ENCODE measurements at places on chromosomes 7 and 10.

DNA sequence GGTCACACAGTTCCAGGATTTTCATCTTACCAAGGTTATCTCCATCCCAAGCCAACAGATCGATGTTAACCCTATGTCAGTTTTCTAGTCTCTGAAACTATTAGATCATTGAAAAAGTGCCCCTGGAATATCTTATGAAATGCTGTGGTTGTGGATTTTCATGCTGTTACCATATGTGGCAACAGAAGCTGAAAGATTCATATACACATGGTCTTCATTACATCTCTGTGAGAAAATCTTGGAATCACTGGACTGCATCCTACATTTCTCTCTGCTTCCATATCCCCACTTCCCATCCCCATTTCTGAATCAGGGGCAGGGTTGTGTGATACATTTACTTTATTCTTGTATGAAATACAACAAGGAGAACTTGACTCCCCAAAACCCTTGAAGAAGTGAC is 146.1 kb downstream of the SLC16A9 start:
- DNase-seq: no peak

- no peak for DNase-seq
These were observed 782.7 kb downstream of the ANKRD7 start for GRCh38 chr7:119007236-119007635.

DNA sequence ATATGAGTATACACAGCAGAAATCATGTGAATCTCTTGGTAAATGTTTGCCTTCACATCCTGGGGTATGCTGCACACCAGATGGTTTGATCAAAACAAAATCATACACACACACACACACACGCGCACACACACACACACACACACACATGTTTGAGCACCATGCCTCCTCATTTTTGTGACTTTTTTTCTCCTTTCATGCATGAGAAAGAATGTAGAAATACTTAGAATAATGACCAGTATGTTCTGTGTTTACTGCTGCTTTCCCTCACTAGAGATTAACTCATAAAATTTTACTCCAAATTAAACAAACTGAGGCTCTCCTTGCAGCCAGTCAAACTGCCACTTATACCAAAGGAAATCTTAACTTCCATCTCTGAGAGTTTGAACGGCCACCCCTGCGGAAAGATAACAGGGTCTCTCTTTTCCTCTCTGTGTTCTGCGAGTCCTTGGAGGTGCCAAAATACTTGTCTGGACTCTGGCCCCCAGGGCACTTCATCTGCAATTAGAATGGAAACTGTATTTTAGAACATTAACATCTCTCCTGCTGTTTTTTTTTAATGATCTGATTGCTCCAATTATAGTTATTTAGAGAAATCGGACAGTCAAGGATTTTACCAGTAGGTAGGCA is 320.8 kb upstream of the NFE2L3 start:
- DNase-seq: no peak

GRCh38 chr7:12475362-12476063 is 71.8 kb upstream of the VWDE start:
- DNase-seq: no peak

GRCh38 chr10:10792681-10793080 is 225.0 kb upstream of the CELF2 start:
- no peak for DNase-seq

DNA sequence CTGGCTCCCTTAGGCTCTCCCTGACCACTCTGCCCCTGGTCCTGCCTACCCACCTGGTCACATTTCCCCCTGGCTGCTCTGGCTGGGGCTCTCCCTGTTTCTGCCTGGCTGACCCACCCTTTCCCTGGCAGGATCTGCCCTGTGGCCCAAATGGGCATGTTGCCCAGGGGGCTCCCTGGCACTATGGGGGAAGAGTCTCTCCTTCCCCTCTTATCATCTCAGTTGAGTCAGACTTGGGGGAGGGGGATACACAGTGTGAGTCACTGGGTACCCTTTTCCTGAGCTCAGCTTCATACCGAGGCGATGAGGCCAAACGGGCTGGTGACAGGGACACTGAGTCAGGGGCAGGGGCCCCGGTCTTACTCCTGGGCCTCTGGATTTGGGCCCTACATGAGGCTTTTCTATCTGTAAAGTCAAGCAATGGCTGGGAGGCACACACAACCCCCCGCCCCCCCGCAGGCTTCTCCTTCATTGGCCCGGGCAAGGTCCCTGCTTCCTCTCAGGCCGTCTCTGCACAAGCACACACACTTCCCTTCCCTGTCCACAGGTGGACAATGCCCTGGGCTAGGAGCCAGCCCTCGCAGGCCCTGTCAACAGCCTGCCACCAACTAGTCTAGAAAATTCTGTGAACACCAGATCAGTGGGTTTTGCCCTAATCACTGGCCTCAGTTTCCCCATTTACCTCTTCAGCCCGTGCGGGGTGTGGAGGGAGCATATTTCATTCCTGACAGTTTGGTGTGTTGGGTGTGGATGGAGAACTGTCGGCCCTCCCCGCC is 627 bp upstream of the FLNC start:
- no peak for DNase-seq

DNA sequence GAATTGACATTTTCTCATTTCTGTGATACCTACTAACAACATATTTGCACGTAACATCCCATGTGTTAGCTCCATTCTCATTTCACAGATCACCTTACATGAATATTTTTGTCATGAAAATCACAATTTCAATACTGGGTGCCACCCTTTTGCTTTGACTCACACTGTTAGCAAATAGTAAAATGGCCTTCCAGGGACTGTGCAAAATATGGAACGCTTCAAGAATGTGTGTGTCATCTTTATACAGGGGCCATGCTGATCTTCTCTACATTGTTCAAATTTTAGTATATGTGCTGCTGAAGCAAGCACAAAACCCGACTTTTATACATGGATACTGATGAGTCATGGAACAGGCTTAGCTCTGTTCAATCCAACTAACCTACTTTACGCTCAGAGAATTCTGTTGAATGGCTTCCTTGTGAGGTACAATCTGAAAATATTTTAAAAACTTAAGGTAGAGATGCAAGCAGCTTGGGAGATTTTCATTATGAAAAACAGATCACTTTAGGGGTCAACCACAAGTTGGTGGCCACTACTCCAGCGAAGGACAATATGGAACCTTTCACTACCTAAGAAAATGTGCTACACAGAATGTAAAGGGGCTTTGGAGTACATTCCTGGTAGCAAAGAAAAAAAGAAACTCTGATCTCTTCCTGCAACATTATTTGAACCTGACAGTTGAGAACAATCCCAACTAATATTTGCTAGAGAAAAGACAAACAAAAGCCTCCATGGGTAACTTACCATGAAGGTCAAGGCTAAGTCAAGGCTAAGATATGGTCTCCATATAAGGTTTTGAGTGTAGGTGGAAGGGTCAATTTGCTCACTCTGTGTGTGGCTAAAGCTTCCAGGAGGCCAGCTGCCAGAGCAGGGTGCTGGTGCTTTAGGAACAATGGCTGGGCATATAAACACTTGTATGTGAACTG is 11.9 kb downstream of the ANKRD26 start:
- no peak for DNase-seq

- DNase-seq: no peak
These were observed 153.6 kb downstream of the HDAC9 start for GRCh38 chr7:18648849-18649758.

- no peak for DNase-seq
These were observed 59.6 kb downstream of the PKD1L1 start for GRCh38 chr7:47888371-47889265.

DNA sequence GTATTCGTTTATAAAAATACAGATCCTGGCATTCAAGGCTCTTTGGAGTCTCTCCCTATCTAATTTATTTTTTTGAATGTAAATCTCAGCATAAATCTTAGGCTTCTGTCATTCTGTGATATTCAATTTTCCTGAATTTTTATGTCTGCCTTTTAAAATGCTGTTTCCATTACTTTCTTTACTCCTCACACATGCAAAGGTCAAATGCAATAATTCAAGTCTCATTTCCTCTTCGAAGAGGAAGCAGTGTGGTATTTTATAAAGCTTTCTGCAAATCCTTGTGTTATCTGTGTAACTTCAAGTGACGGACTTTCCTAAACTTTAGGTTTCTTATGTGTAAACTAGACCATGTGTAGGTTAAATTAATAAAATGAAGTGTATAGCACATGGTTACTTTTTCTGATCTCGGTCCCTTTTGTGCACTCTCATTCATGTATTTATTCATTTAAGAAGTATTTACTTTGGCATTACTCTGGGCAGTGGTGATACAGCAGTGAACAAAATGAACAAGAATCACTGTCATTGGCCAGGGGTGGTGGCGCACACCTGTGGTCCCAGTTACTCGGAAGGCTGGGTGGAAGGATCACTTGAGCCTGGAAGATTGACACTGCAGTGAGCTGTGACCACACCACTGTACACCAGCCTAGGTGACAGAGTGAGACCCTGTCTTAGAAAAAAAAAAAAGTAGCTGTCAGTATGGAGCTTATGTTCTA is 332.2 kb downstream of the EXOC4 start:
- no peak for DNase-seq

- DNase-seq: no peak
These were observed 82.1 kb downstream of the USP6NL start for GRCh38 chr10:11529276-11529903.

DNA sequence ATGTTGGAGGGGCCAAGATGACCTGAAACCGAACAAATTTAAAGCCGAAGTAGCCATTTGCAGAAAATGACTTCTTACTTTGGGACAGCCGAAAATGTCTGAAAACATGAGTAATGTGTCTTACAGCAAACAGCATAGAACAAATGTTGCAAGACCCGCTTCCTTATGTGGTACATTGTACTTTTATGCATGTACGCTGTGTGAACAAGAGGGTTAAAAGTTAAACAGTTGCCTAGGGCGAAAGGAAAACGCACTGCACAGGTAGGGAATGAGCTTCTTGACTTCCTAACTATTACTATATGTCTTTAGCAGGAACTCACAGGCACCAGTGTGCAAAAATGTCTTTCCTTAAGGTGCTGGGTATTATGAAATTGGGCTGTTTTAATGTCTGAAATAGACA is 303.5 kb upstream of the MGMT start:
- no peak for DNase-seq

DNA sequence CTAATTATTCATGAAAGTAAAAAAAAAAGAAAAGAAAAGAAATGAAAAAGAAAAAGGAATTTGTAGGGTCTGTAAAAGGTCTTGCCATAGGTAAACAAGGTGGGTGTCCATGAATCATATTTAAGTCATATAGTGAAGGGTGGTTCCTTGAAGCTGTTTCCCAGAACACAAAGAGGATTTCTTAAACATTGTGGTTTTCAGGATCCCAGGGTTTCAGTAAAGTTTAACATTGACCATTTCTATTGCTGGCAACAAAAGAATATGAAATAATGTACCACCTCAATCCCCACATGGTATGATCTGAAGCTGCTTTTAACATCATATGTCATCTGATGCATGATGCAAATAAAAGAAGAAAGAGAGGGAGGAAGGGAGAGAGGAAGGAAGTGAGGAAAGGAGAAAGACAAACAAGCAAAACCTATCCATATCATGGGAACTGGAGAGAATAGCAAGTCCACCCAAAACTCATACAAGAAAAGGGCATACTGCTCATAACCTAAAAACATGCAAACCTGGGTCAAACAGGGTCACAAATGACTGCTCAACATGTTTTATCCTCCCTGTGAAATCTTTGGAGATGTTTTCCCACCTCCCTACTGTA is 663.5 kb downstream of the SORCS1 start:
- no peak for DNase-seq

DNA sequence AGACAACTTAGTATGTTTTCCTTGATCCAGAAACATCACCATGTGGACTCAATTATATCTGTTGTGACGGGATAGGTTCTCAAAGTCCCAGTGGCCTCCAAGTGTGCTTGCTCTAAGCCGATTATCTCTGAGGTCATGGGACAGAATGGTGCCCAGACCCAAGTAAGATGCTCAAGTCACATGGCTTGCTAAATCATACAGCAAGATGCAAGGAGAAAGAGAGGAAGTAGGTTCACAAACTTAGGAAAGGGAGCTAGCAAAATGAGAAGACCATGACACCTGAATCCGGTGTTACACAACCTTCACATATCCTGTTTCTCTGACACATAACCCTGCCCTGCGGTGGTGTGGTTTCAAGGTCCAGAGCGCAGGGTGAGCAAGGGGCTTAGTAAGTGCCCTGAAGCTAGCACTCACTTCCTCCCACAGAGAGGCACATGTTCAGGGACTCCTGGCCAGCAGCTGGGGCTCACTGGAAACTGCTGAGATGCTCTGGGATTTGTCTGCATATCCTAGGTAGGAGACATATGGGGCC is 590.9 kb upstream of the ANKRD30A start:
- peak; percentile 1 for DNase-seq

- no peak for DNase-seq
These were observed 8.3 kb downstream of the GALNT17 start for GRCh38 chr7:71140264-71140663.

DNA sequence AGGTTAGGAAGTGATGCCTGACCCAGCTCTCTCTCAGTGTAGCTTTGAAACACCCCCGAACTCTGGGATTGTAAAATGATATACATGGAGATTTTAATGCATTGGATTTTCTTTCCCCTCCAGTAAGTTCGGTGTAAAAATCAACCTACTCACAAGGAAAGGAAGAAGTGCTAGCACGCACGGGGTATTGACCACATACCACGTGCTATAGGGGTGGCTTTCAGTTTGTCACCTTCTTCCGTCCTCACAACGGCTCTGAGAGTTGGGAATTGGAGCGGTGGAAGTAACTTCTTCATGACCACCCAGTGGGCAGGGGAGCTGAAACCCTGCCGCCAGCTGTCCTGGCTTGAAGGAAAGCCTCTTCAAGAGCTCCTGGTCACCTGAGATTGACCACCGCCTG is 149.4 kb upstream of the PRR15 start:
- no peak for DNase-seq

DNA sequence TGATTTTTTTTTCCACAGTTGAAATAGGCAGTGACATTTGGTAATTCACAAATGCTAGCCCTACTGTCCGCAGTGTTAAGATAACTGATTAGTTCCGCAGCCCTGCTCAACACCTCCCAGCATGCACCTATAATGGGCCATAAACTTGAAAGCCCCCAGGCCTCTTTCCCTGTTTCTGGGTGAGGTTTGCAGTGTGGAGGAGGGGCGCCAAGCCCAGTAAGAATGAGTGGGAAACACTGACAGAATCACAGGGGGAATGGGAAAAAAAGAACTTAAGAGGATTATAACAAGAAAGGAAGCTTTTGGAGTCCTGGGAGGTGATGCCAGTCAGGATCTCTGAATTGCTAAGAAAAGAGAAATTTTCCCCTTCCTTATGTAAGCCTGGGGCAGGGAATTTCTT is 39.6 kb upstream of the SP8 start:
- no peak for DNase-seq

DNA sequence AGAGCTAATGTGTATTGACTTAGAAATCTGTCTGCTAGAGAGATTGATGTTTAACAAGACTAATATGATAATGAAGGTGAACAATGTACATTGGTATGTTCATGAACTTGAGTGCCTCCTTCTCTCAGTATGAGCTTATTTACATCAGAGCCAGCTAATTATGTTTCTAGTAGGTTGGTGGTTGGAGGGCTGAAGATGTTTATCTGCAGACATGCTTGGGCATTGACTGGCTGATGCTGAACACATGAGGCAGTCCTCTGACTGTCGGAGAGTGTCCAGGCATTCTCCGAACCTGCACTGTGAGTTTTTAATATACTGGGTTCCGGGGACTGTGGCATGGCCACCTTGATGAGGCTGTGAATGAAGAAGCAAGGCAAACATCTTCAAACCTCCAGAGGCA is 47.5 kb downstream of the BMPER start:
- DNase-seq: no peak

All from stimulated activated CD8-positive, alpha-beta memory T cell treated with anti-CD3 and anti-CD28 coated beads, Interleukin-7, amount 100 ng/mL, for 4 hours (primary cell).